NCI-H1105 (cell line): ENCODE measurements at places on chromosomes 4 and X.
A peak's percentile ranks its signal among the peaks of the same experiment; 100 is the strongest.

DNA sequence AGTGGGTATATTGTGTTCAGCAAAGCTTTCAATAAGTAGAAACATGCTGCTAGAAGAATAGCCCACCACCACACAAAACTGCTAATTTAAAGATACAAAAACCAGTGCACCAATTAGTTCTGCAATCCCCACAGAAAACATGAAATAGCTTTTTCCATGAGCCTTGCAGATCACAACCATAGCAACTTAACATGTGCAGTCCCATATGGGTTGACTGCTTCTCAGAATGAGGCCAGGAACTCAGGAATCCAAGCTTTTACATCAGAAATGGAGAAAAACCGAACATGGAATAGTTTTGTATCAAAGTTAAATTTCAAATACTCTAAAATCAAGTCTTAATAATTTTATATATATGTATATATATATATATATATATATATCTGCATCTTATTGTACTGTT, 66.6 kb upstream of the IQCM start:
- DNase-seq: no peak

GRCh38 chr4:183960962-183961541, 55.9 kb downstream of the STOX2 start:
- peak; percentile 18 for DNase-seq

- no peak for DNase-seq
These were observed 52.6 kb upstream of the DCTD start for GRCh38 chr4:182969651-182970279.

DNA sequence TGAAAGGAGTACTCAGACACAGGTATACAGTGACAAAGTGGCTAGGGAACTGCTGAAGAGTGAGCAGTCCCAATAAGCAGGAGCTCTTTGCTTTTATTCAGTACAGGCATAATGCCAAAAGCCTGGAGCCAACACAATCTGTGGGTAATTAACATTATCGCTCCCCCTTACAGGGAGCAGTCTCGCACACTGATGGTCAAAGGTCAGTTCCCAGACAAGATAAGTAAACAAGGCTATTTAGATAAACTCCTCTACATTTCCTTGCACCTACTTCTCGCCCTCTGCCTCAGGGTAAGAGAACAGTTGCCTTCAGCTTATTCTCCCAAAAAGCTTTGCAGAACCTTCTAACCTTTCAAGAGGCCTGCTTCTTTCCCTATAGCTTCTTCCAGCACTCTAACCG, 73.9 kb upstream of the TAF9B start:
- peak; percentile 13 for DNase-seq

DNA sequence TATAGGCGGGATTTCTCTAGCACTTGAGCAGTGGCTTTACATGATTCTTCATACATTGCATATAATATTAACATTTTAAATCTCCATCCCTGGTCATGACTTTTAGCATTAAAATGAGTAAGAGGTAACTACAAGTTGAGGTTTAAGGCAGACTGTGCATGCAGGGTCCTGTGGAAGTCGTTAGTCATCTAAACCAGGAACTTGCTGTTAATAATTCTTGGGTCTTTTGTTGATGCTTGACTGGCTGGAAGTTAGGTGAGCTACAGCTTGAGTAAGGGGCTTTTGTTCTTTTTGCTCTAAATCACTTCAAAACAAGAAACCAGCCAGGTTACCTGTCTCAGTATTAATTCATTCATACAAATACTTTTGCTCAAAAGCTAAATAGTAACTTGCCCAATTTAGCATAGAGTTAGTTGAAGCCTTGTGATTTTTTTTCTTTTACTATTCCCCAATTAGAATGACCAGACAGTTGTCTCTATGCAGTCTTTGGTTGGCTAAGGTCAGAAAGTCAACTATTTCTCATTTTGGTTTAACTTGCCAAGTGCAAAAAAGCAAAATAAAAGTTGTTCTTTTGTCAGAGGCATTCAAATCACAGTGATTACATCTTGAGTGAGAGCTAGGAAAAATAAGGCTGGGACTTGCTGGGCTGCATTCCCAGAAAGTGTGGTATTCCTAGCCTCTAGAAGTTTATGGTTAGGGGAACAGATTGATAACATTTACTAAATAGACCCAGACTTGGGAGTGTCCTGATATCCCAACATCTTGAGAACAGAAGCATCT, 516.9 kb downstream of the PDHA2 start:
- DNase-seq: no peak

DNA sequence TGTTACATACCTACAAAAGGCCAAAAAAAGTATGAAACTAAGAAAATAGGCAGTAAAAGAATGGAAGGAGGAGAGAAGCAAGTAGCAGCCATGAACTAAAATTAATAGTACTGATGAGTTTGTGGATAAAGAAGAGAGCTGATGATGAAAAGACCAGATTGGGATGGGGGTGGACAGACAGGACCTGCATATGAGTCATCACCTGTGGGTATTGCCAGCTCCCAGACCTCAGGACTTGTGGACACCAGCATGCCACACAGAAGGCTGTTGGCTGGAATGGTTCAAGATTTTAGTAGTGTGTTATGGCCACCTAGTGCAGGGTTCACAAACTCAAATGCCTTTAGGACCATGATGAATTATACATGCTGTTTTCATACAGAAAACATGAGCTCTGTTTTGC, 58.9 kb downstream of the ARX start:
- DNase-seq: no peak

DNA sequence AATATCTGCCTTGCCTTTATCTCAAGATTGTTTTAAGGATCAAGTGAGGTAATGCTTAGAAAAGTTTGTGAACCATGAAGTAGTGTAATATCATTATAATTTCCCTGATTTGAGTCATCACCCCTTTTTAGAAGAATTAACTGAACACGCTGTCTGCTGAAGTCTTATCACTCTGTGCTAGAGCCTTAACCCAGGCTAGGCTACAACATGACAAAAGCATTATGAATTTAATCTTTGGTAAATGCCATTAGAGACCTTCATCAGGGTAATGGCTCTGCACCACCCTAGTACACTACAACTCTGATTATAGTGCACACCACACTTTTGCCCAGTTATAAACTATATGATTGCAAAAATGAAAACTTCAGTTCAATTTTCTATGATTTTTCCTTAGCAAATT, 118.3 kb downstream of the ADGRL3 start:
- DNase-seq: no peak

DNA sequence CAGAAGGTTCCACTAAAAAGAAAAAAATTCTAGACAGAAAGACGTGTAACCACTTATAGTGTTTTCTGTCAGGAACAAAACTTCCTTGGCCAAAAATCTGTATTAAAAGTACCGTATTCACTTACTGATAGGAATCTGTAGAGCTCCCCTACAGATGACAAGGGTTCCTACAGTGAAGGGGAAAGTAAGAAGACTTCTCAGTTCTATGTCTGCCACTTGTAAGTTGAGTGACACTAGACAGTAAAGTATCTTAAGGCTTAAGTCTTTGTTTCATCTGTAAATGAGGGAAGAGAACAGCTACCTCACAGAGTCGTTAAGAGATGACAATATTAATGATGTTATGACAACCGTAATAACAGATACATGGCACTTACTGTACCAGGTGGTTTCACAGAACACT, 3.3 kb downstream of the COQ2 start:
- no peak for DNase-seq

DNA sequence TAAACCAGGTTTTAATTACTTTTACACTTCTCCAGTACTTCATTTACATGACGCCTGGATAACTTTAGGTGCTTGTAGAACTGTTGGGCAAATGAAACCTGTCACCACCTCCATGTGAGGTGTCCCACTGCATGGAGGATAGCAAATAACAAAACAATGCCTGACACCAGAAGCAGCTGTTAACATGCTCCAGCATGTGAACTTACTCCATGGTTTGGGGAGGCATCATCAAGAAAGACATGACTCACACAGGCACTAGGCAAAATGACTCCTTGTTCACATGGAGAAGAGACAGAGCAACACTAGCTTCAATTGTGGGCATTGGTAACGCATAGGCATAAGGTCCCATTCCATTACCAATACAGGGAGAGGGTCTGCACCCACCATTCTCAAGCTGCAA, 198.1 kb upstream of the F9 start:
- DNase-seq: no peak

- no peak for DNase-seq
These were observed 2.9 kb downstream of the DOK7 start for GRCh38 chr4:3465698-3466671.

DNA sequence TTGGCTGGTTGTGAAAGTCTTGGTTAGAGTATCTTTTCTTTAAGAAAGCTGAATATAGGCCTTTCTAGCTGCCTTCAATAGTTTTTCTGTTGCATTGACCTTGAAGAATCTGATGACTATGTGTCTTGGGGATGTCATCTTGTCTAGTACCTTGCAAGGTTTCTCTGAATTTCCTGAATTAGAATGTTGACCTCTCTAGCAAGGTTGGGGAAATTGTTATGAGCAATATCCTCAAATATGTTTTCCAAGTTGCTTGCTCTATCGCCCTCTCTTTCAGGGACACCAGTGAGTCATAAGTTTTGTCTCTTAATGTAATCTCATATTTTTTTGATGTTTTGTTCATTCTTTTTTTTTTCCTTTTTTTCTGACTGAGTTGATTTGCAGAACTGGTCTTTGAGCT, 194.7 kb downstream of the RAB28 start:
- DNase-seq: no peak

DNA sequence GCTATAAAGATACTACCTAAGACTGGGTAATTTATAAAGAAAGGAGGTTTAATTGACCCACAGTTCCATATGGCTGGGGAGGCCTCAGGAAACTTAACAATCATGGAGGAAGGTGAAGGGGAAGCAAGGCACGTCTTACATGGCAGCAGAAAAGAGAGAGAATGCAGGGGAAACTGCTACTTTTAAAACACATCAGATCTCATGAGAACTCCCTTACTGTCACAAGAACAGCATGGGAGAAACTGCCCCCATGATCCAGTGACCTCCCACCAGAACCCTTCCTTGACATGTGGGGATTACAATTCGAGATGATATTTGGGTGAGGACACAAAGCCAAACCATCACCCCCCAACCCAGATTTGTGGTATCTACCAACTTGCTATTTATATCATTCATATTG, 13.9 kb downstream of the TEX13C start:
- no peak for DNase-seq

DNA sequence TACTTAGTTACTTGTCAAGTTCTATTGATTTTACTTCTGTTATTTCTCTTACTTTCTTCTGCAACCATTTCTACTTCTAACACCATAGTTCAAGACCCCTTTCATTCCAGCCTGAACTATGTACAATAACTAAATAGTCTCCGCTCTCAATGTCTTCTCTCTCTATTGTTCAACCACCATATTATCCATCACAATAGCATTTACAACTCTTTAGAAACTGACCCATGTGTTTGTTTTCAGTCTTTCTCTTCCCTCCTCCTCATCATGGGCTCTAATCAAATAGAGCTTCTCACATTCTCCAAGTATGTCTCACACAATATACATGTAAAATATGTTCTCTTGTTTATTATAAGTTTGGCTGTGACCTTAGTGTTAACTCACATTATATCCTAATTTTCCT, 143.6 kb downstream of the ZAR1 start:
- no peak for DNase-seq
